ENCODE measurements at places on chromosomes 5 and 9.

DNA sequence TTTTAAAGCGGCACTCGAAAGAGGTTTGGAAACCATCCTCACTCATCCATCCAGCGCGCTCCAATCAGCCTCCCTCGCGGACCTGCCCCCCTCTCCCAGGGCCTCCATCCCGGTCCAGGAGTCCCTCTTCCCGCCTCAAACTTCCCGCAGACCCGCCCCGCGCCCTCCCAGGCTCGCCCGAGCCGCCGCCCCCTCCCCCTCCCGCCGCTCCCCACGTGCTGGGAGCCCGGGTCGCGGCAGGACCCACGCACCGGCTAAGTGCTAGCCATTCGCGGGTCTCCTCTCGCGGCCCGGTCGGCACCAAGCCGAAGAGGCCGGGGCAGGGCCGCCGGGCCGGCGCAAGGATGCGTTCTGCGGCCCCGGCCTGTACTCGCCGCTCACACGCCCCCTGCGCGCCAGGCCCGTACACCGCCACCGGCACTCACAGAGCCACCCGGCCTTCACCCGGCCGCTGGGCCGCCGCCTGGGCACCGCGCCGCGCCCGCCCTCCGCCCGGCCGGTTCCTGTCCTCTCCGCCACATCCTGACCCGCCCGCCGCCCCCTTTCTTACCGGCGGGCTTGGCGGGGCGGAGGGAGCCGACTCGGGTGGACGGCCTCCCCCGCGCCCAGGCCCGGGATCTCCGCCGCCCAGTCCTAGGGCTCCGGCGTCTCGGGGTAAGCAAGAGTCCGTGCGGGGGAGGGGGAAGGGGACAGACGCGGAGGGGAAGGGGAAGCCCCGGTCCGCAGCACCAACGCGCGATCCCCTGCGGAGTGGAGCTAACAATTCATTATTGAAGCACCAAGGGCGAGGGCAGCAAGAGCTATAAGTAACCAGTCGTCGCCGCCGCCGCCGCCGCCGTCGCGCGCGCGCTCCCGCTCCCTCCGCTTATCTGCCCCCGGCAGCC lies 576 bp downstream of the CHD1 start:
- DNase-seq = no peak

DNA sequence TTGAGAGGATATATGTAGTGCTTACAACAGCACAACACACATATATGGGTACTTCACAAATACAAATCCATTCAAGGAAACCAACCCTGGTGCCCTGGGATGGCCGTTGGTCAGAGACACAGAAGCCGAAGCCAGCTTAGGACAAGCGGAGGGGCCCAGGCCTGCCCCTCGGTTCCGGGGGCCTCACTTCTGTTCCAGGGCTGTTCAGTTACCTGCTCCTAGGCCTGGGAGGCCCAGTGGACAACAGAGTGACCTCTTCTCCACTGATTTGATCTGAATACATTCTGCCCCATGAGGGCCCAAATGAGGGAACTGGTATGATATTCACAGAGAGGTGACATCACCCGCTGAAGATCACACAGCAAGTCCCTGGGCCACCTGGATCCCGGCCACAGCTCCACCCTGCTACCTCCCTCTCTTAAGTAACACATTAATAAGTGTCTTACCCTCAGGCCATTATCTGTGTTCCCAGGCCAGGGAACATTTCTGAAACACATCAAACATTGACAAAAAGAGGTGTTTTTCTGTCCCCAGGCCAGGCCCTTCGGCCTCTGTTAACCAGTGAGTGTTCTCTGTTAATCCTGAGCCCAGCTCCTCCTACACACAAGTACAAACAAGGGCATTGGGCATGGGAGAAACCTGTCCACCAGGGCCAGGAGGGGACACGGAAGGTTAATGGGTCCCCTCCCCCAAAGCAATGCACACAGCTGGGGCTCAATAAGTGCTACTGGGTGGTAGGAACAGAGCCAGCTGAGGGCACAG lies 4.5 kb upstream of the GRHPR start:
- DNase-seq = no peak

DNA sequence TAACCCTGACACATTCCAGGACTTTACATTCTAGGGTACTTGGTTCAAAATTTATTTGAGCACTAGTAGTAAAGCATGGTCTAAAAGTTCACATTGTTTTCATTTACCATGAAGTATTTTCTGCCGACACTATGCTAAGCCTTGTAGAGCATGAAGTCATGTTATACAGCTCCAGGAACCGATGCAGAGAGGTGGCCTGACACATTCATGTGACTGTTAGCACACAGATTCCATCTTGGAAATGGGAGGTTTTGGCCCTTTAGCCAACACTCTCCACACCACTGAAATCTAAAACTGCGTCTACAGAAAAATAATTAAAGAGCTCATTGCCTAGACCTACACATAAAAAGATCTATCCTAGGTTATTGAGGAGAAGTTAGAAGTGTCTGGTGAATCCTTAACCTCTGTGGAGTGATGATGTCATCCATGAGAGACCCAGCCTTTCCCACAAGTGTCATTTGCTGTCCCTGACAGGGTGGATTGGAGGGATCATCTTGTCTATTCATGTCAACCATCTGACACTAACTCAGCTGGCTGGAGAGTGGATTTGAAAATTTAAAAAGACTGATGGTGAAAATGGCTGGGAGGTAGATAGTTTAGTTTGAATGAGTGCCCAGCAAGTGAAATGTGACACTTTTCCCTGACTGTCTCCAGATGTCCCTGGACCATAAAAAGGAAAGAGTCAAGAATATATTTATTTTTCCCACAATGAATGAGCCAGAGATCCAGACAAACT lies 1.3 kb downstream of the RANBP3L start:
- no peak for DNase-seq

DNA sequence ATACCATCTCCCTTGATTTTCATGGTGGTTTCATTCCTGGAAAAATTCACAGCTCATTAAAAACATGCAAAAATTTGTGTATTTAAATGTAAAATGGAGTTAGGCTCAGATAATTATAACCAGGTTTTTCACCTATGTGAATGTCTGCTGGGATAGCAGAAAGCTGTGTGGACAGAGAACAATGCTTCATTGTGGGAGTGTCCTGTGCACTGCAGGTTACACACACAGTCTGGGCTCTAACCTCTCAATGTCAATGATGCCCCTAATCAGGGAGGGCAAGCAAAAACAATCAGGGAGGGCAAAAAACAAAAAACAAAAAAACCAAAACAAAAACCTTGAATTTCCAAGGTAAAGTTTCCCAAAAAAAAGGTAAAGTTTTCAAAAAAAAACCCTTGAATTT lies 158.9 kb upstream of the KLF9 start:
- DNase-seq = no peak
